ENCODE measurements at places on chromosomes 3 and 15. TPM values are rescaled to one million over a fixed set of nuclear protein-coding genes. Genes with fewer than 3 reads are reported as not detected.

DNA sequence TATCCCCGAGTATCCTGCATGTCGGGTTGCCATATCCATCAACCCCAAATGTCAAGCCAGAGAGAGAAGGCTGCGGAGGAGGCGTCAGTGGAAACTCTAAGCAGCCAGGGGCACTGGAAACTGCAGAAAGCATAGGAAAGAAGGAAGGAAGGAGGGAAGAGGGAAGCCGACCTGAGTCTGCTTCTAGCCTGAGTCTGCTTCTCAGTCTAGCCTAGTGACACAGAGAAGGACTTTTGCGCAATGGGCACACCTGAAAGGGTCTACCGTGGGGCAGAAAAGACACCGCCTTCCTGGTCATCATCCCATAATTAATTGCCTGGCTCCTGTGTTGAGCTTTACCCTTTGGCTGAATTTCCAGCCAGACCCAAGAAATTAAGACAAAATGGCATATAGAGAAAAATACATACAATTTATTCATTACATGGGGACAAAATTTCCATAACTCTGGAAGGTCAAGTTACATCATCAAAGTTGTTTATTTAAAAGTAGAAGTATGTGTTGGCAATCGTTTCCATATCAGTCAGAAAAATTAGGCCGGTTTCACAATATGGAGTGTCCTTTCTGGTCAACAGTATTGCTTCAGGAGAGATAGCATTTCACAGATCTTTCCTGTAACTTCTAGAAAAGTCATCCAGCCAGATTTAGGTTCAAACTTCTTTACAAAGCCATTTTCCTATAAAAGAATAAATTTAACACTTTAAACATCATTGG, 10.3 kb downstream of the BCL2A1 start:
- DNase-seq: no peak

GRCh38 chr15:63381301-63382204, at the start of gene CA12:
TSS of gene CA12 (minus strand) at chr15:63381846. CDS start at chr15:63381720, 126 bp downstream.
- no peak for DNase-seq

GRCh38 chr3:51773529-51774056, 5.4 kb downstream of the IQCF6 start:
- no peak for DNase-seq

- no peak for DNase-seq
Measured at GRCh38 chr15:76149291-76149915, 89.6 kb downstream of the TMEM266 start.

DNA sequence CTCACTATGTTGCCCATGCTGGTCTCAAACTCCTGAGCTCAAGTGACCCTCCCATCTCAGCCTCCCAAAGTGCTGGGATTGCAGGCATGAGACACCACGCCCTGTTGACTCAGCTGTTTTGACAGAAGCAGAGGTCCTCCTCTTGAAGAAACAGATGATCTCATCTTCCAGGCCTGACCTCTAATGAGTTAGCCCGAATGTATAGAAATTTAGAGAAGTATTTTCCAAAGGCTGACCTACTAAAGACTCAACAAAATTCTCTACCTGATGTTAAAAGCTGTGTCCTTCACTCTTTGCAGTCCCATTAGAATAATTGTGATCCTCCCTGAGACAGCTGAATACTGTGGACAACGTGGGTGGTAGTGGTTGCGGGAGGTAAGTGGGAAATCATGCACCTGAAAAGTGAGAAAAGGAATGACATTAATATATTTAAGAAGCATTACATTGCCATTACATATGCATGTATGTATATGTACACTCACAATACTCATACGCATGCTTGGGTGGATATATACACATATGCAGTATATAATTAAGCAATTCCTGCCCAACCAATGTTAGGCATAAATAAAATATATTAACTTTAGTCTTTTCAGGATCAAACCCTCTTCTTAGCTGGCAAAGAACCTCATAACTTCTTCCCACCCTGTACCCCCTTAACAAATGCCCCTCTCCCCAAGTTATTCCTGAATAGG, 204.6 kb upstream of the NR2F2 start:
- no peak for DNase-seq

- DNase-seq: no peak
Measured at GRCh38 chr15:79373113-79373512, 59.0 kb upstream of the MINAR1 start.

GRCh38 chr15:66777596-66778313, 75.7 kb downstream of the SMAD6 start:
- DNase-seq: no peak

GRCh38 chr15:51283026-51283425, 55.4 kb downstream of the CYP19A1 start:
- DNase-seq: no peak

DNA sequence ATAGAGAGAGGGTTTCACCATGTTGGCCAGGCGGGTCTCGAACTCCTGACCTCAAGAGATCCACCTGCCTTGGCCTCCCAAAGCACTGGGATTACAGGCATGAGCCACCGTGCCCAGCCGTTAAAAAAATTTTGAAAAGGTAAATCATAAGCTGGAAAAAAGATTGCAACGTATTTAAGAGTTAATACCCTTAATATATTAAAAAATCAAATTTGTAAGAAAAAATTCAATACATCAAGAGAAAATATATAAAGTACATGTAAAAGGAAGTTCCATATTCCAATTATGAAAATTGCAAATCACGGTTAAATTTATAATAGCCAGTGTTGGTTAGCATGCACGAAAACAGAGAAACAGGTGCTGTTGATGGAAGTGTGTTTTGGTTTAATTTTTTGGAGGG, 2.3 kb upstream of the SACM1L start:
- no peak for DNase-seq

DNA sequence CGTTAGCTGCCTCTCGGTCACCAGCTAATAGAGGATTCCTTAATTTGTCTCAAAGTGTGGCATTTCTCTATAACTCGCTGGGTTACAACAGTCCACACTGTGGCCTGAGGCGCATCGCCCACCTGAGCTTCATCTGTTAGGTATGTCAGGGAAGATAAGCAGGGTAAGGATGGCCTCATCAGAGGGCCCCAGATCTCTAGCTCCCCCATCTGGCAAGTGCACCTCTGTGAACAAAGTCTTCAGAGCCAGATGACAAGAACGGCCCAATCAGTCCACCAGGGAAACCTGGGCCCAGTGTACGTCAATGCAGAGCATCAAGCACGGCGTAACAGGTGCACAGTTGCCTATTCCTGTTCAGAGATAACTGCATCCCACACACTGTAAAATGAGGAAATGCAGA, 23.2 kb downstream of the FRG2C start:
- no peak for DNase-seq

GRCh38 chr3:145259166-145259880, 901.7 kb downstream of the PLOD2 start:
- DNase-seq: no peak

DNA sequence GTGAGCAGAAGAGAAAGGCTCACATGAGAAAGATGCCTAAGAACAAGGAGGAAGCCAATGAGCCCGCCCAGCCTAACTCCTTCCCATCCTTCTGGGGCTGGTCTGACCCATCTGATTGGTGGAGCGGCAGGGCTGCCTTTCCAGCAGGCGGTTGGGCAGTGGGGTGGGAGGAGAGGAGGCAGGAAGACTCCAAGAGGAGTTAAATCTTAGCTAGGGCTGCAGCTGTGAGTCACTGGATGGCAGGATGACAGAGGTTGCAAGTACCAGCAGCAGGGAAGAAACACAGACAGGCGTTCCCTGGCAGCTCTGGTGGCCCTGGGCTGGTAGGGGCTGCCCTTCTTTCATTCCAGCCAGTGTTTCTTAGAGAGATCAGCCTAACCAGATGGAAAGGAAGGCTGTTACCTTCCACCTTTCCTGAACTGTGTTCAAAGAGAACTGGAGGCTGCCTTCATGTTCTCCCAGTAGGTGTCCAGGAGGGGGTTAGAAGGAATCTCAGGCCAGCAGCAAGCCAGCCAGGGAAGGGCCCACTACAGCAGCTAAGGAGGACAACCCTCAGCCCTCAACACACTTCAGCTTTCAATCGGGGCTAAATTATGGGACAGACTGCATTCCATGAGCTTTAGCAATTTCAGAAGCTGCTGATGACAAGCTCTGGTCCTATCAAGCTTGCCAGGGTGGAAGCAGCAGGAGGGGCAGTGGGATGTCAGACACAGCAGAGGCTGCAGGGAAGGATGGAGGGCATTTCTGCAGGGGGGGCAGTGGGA, 50.3 kb downstream of the CHSY1 start:
- DNase-seq: peak; percentile 74

- no peak for DNase-seq
Measured at GRCh38 chr3:119747357-119747756, 34.5 kb upstream of the NR1I2 start.

GRCh38 chr15:82100111-82100929, 54.5 kb upstream of the MEX3B start:
- no peak for DNase-seq

- DNase-seq: no peak
Measured at GRCh38 chr3:197953325-197953724, 3.3 kb downstream of the RPL35A start.

GRCh38 chr15:48279608-48280007, 51.6 kb upstream of the DUT start:
- no peak for DNase-seq

Gene TRIM42
- not detected for total RNA-seq

Gene CCR4
- total RNA-seq: not detected

Gene AMT
- total RNA-seq: 2.5 TPM

Gene GABRR3
- total RNA-seq: not detected

Data from epithelial cell of proximal tubule (primary cell).